ENCODE measurements at places on chromosomes 7 and 10. TPM values are rescaled to one million over a fixed set of nuclear protein-coding genes. Genes with fewer than 3 reads are reported as not detected.

GRCh38 chr7:24576171-24577025, 3.1 kb downstream of the PALS2 start:
- peak; percentile 77 for DNase-seq

DNA sequence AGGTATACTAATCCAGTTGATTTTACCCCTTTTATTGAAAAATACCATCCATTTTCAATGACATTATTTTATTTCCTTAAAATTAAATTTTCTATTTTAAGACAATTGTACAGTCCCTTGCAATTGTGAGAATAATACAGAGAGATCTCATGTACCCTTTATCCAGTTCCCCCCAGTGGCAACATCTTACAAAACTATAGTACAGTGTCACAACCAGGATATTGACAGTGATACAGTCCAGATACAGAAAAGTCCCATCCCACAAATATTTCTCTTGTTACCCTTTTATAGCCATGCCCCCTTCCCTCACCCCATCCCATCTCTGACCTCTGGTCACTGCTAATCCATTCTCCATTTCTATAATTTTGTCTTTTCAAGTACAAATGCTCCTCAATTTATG, 18.5 kb downstream of the ELFN1 start:
- no peak for DNase-seq

DNA sequence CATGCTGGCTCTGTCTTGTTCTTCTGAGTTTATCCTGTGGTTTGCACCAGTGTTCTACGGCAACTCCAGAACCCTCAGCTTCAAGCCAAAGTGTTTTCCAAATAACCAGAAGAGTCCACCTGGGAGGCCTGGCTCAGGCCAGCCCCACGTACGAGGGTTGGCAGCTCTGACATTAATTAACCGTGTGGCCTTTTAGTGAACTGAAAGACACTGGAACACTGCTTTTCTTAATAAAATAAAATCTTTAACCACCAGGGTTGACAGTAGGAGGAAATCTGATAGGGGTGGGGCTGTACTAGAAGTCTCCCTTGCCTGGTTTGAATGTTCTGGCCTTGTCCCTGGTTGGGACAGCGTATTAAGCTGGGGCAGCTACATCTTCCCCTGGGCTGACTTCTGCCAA, 64.9 kb downstream of the SYPL1 start:
- no peak for DNase-seq

- no peak for DNase-seq
Observed at GRCh38 chr7:137206770-137207169, 136.8 kb downstream of the PTN start.

ZDHHC6 gene
- 35.6 TPM for total RNA-seq

- DNase-seq = no peak
Observed at GRCh38 chr10:33153968-33154327, 180.5 kb downstream of the NRP1 start.

GRCh38 chr10:49819234-49819958, 57.3 kb upstream of the OGDHL start:
- DNase-seq = no peak

- peak; percentile 79 for DNase-seq
Observed at GRCh38 chr10:80462981-80463741, 9.1 kb downstream of the TSPAN14 start.

GRCh38 chr7:25823571-25823970, 328.4 kb upstream of the NFE2L3 start:
- no peak for DNase-seq

- no peak for DNase-seq
Observed at GRCh38 chr10:53071505-53072125, 299.0 kb upstream of the MBL2 start.

DNA sequence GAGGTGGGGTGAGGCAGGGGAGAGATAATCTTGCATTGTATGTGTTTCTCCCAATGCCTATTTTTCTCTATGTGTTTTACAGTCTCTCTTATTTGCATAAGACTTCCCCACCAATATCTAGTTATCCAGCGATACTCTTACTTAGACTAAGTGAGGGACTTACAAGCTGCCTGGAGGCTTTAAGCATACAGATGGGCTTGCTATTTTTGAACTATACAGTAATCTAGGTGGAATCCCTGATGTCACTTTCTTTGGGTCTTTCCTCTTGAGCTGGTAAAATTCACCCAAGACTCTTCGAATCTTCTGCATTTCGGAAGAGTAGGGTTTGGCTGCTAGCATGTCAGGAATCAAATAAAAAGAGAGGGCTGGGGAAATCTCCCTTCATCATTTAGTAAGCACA, 76.6 kb downstream of the NDUFB2 start:
- no peak for DNase-seq

DNA sequence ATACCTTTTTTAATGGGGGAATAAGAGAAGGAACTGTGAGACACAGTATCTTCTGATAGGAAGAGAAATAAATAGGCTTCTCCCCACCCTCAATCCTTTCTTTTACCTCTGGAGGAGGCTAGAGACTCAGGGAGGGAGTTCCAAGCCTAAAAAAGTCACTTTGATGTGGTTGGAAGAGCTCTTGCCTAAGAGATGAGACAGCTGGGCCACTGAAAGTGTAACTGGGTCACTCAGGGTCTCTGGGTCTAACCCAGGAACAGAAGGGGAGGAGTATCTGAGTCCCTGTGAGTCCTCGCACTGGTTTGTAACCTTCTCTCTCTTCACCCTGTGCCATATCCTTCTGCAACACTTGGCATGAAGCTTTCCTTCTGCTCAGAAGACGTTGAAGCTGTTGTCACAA, 222.9 kb upstream of the AGK start:
- DNase-seq = no peak

DNA sequence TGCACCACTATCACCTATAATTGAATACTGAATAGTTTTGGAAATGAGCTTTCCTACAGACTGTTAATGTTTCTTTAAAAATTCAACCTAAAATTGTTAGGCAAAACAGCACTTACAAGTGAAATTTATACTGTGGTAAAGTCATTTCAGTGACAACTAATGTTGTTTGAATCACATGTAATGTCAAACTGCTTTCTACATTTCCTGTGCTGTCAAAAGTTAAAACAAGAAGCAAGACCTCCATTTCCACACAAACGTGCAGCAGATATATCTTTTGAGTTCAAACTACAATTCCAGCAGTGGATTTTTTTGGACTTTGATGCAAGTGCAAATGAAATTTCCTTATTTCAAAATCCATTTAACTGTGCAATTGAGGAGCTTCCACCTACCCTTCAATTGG, 199.8 kb downstream of the RNLS start:
- no peak for DNase-seq

DNA sequence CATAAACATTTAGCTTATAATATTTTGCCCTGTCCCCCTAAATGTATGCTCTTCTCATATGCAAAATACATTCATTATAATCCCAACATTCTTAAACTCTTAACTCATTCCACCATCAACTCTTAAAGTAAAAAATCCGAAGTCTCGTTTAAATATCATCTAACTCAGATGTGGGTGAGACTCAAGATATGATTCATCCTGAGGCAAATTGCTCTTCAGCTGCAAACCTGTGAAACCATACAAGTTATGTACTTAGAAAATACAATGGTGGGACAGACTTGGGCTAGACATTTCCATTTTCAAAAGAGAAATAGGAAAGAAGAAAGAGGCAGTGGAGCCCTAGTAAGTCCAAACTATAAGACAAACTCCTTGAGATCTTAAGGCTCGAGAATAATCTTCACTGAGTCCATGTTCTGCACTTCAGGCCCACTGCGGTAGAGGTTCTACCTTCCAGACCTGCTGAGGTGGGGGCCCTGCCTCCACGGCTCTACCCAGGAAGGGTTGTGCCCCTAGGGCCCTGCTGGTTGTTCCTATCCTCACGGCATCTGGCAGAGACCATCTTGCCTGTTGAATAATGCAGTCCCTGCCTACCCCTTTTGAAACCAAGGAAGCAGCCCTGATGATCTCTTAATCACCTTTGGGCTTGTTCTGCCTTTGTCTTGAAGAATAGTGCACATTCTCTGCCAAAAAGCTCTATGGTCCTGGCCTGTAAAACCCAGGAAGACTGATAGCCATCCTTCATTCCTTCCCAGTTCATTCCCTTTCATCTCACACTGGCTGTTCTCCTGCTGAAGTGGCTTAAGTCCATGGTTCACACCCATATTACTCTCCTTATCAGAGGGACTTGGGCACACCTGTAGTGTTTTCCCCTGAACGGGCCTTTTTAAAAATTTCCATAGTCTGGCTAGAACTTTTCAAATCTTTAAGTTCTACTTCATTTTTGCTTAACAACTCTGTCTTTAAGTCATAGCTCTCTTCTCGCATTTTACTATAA, 37.3 kb downstream of the INPP5F start:
- peak; percentile 24 for DNase-seq

- DNase-seq = peak; percentile 26
Observed at GRCh38 chr7:155002411-155003091, 373 bp downstream of the PAXIP1 start.

- DNase-seq = no peak
Observed at GRCh38 chr10:46236941-46237681, 49.7 kb upstream of the ANTXRL start.

ZNF487 gene
- 6.1 TPM for total RNA-seq

DNA sequence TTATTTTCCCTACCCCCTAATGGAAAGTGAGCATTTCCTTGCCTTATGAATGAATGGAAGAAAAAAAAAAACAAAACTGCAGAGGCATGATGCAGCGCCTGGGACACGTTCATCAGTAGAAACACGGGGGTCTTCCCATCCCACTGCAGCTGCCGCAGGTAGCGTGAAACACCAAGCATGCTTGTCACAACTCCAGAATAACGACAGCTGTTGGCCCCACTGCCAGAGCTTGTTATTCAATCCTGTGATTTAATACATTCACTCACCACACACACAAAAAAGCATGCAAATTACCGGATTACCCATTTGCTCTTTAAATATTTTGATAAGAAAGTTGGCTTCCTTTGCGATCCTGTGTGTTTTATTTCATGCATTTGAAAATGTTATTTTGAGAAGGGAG, 48.4 kb upstream of the GNA12 start:
- DNase-seq = no peak

GRCh38 chr7:46233585-46234329, 312.7 kb upstream of the IGFBP3 start:
- no peak for DNase-seq

- DNase-seq = peak; percentile 28
Observed at GRCh38 chr7:3482147-3482921, 181.3 kb downstream of the SDK1 start.

GRCh38 chr10:122269059-122269687, 1.9 kb upstream of the BTBD16 start:
- no peak for DNase-seq

DNA sequence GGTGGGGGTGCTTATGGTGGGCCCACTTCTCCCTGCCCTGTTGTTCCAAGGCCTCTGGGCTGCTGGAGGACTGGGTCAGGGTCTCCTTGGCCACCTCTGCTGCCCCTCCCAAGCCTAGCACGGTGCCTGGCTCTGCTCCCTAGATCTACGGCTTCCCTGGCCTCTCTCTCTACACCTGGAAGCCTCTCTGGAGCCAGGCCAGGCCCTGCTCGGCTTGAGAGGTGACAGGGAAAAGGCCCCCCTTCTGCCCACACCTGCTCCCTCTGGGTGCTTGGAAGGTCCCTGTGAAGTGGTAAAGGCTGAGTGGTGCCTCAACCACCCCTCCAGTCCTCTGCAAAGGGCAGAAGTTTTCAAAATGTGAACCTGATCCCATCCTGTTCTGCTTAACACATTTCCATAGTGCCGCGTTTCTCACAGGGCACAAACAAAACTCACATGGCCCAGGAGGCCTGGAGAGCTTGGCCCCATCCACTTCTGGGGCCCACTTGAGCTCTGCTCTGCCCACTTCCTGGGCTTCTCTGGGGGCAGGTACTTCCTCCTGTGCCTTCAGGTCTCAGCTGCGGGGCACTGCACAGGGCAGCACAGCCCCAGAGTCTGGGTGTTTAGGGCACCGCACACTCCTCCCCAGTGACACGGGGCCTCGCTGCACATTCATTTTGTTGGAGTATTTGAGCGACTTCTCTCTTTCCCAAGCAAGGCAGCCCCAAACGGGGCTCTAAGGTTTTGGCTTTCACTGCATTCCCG, 169.9 kb downstream of the PIP4K2A start:
- DNase-seq = no peak

FERD3L gene
- total RNA-seq = not detected

DNA sequence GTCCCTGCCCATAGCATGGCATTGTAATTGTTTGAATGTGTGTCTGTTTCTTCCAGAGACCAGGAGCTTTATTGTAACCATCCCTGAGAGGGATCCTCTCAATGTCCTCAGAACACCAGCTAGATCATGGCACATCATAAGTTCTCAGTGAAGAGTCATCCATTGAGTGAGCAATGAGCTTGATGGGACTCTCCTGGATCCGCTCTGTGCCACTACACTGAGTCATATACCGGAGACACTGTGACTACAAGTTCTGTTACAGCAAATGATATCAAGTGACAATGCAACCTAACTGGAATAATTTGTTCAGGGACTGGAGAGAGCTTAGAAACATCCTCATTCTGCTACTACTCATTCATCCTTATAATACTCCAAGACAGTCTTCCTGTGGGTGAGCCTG, 25.1 kb downstream of the MRPS24 start:
- peak; percentile 26 for DNase-seq

GRCh38 chr10:5533098-5533731, 8.5 kb downstream of the CALML3 start:
- peak; percentile 27 for DNase-seq

- no peak for DNase-seq
Observed at GRCh38 chr7:39005036-39005435, 27.3 kb downstream of the POU6F2 start.

- DNase-seq = peak; percentile 26
Observed at GRCh38 chr7:142445019-142445686, 187.3 kb upstream of the PRSS58 start.

- DNase-seq = peak; percentile 76
Observed at GRCh38 chr10:69439813-69440506, 11.3 kb upstream of the TSPAN15 start.

MBL2 gene
- total RNA-seq = not detected

DNA sequence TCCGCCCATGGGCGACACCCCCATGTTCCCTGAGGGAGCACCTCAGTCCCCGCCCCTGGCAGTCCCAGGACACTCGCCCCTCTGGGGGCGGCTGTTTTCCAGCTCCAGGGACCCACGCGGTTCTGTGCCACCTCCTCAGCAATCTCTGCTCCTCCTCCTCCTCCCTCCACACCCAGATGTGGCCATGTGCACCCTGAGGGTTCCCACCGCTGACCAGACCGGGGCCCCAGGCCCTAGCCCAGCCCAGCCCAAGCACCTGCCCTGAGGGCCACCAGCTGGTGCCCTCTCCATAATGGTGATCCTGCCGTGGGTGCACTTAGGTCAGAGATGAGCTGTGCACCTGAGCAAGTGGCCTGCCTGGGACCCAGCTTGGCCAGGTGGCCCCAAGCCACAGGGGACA, 25.1 kb downstream of the AP5Z1 start:
- DNase-seq = no peak

APBB1IP gene
- total RNA-seq = 6.4 TPM

SLC18A3 gene
- total RNA-seq = not detected

- no peak for DNase-seq
Observed at GRCh38 chr10:11125004-11125403, 107.3 kb downstream of the CELF2 start.

CALCR gene
- total RNA-seq = not detected

- DNase-seq = peak; percentile 41
Observed at GRCh38 chr7:98265841-98266271, 13.8 kb upstream of the TECPR1 start.

PLEKHS1 gene
- 0.84 TPM for total RNA-seq
